ENCODE measurements at places on chromosomes 12 and 14. TPM values are rescaled to one million over a fixed set of nuclear protein-coding genes. Genes with fewer than 3 reads are reported as not detected.
A peak's percentile ranks its signal among the peaks of the same experiment; 100 is the strongest.

DNA sequence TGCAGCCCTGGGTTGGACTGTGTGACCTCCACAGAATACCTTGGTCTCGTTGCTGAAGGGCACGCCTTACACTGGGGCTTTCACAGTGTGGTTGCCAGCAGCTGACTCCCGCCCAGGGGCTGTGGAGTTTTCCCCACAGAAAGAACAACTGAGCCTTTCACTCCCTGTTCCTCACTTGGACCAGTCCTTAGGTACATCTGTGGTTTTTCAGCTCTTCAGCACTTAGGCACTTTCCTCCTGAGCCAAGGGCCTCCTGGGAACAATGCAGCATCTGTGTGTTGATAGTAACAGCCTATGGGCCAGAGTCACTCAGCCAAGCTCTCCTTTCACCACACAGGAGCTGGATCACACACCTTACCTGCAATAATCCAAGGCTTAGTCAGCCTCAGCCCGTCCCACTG is 25.0 kb downstream of the ERP27 start:
- peak overlapping the region; percentile 21 for H3K27ac ChIP-seq
- peaks cover 13% of the 10 kb centered on the region for H3K4me1 ChIP-seq
- no peaks in the 10 kb centered on the region for H3K36me3 ChIP-seq
- H3K4me3 ChIP-seq = no peak overlapping the region
- DNase-seq = peak; percentile 80
- no peaks in the 10 kb centered on the region for H3K27me3 ChIP-seq

Gene ADAM21
- total RNA-seq = 0.15 TPM

Gene GALNT9
- total RNA-seq = 0.08 TPM

- peaks cover 41% of the 10 kb centered on the region for H3K4me1 ChIP-seq
- no peaks in the 10 kb centered on the region for H3K36me3 ChIP-seq
- peak; percentile 80 for DNase-seq
- H3K27me3 ChIP-seq = no peaks in the 10 kb centered on the region
Measured at GRCh38 chr14:103881268-103882201, 34.2 kb upstream of the PPP1R13B start.

GRCh38 chr14:100955201-100955600 is 51.7 kb upstream of the RTL1 start:
- H3K27ac ChIP-seq = no peak overlapping the region
- H3K27me3 ChIP-seq = no peaks in the 10 kb centered on the region
- H3K4me1 ChIP-seq = no peaks in the 10 kb centered on the region
- no peak for DNase-seq
- peaks cover 96% of the 10 kb centered on the region for H3K36me3 ChIP-seq
- H3K4me3 ChIP-seq = no peak overlapping the region

DNA sequence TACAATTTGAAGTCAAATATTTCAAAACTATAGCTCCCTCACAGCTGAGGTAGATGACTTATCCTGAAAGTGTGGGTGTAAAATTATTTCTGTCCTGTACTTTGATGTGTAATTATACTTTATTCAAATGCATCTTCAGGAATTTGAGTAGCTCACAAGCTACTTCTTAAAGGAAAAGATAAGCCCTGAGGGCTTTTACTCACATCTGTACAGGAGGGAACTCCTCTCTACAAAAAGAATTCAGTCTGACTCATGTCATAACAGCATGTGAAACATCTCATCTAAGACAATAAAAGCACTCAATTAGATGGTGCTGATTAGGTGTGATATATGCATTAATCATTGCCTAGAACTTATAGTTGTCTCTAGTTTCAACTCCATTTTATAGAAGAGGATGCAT is 452.0 kb downstream of the PRKD1 start:
- H3K27ac ChIP-seq = no peak overlapping the region
- no peaks in the 10 kb centered on the region for H3K27me3 ChIP-seq
- H3K36me3 ChIP-seq = no peaks in the 10 kb centered on the region
- H3K4me1 ChIP-seq = no peaks in the 10 kb centered on the region

Gene KRT6A
- not detected for total RNA-seq

Gene KRT6C
- not detected for total RNA-seq
